Esophagus muscularis mucosa (tissue), 4 donors: ENCODE measurements at places on chromosomes 12 and 14. TPM values are rescaled to one million over a fixed set of nuclear protein-coding genes. Genes with fewer than 3 reads are reported as not detected.

- H3K27ac ChIP-seq, result peak overlapping the region; percentile 92
- H3K27me3 ChIP-seq, result no peaks in the 10 kb centered on the region
- no peaks in the 10 kb centered on the region for H3K36me3 ChIP-seq
- H3K4me1 ChIP-seq, result peaks cover 22% of the 10 kb centered on the region
- DNase-seq, result no peak
- H3K4me3 ChIP-seq, result peak overlapping the region; percentile 74
These were observed 5.9 kb downstream of the GPR84 start for GRCh38 chr12:54358191-54358944.

DNA sequence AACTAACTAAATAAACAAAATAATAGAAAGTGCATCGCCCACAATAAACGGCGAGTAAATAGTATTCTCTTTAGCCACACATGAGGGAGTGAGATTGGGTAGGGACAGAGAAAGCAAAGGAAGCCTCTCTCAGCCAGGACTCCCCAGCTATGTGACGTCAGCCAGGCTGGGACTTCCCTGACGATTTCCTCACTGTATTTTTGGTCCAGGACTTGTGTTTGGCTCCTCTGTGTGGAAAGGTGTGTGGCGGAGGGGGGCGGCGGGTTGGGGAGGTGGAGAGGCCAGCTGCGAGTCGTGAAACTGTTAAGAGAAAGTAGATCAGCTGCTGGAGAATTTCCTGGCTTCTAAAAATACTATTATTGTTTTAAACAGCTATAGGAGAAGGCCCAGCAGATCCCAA is 1124.6 kb downstream of the AACS start:
- no peak overlapping the region for H3K27ac ChIP-seq
- H3K27me3 ChIP-seq, result no peaks in the 10 kb centered on the region
- H3K4me3 ChIP-seq, result no peak overlapping the region
- no peak for DNase-seq

The RACGAP1 gene
- 11.1 TPM for total RNA-seq

The PRH1 gene
- total RNA-seq, result 17.0 TPM

GRCh38 chr14:31084385-31084784 is 58.2 kb upstream of the STRN3 start:
- no peaks in the 10 kb centered on the region for H3K4me1 ChIP-seq
- no peak for DNase-seq
- H3K27ac ChIP-seq, result peak overlapping the region; percentile 17
- H3K4me3 ChIP-seq, result no peak overlapping the region

- no peak overlapping the region for H3K4me3 ChIP-seq
- peaks cover 20% of the 10 kb centered on the region for H3K4me1 ChIP-seq
- H3K27me3 ChIP-seq, result no peaks in the 10 kb centered on the region
These were observed 183.4 kb downstream of the ESR2 start for GRCh38 chr14:64110802-64111201.

GRCh38 chr12:114355389-114356088 is 50.4 kb downstream of the TBX5 start:
- H3K27ac ChIP-seq, result no peak overlapping the region
- H3K4me3 ChIP-seq, result no peak overlapping the region
- H3K4me1 ChIP-seq, result no peaks in the 10 kb centered on the region

- H3K4me1 ChIP-seq, result peaks cover 43% of the 10 kb centered on the region
- H3K27ac ChIP-seq, result no peak overlapping the region
- H3K4me3 ChIP-seq, result no peak overlapping the region
- H3K27me3 ChIP-seq, result no peaks in the 10 kb centered on the region
- H3K36me3 ChIP-seq, result no peaks in the 10 kb centered on the region
- DNase-seq, result no peak
These were observed 7.0 kb downstream of the KRT80 start for GRCh38 chr12:52184813-52185212.

- DNase-seq, result no peak
- no peaks in the 10 kb centered on the region for H3K27me3 ChIP-seq
- no peaks in the 10 kb centered on the region for H3K36me3 ChIP-seq
- no peak overlapping the region for H3K4me3 ChIP-seq
These were observed 278.2 kb upstream of the SFSWAP start for GRCh38 chr12:131432532-131433260.

- DNase-seq, result no peak
- peaks cover 7% of the 10 kb centered on the region for H3K4me1 ChIP-seq
- H3K36me3 ChIP-seq, result no peaks in the 10 kb centered on the region
- no peak overlapping the region for H3K4me3 ChIP-seq
- no peaks in the 10 kb centered on the region for H3K27me3 ChIP-seq
These were observed 67.7 kb upstream of the DCN start for GRCh38 chr12:91250273-91250665.

DNA sequence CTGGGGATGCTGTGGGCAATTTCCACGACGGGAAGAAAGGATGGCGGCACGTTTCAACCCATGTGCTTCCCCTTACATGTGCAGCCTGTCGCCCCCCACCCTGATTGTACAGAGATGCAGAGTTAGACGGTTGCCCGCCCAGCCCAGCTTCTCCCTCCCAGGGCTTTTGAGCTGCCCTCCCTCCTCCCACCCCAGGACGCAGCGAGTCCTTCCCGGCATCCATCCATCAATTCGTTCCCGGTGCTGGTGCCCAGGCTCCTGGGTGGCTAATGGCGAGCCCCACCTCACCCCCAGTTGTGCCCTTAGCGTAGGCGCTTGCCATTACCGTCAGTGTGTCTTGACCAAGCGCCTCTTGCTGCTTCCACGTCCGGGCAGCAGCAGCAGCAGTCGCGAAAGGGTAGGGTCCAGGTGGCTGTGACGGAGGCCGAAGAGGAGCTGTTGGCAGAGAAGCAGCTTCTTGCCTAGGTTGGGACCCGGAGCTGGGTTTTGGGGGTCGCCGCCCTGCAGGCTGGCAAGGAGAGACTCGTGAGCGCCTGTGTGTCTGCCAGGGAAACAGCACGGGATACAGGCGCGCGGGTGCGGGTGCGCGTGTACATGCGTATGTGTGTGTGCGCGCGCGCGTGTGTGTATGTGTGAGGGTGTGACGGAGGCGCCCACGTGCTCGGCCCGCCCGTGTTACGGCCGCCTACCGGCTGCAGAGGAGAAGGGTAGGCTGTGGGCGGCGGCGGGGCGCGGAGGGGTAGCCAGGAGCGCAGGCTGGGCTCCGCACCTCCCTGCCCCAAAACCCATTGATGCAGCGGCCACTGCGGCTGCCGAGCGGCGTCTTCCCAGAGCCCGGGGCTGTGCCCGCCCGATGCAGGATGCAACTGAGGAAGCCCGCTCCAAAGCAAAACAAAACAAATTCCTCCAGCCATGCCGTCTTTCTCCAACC is at the start of gene SLC6A15:
Gene SLC6A15, minus strand, starts transcription at position 602 of the 931 bp plus-strand sequence. CDS start 20,679 bp downstream, outside the sequence.
- H3K27me3 ChIP-seq, result peaks cover 5% of the 10 kb centered on the region
- no peaks in the 10 kb centered on the region for H3K36me3 ChIP-seq
- peaks cover 21% of the 10 kb centered on the region for H3K4me1 ChIP-seq

GRCh38 chr12:50824914-50825313 is 17.8 kb upstream of the TMPRSS12 start:
- H3K36me3 ChIP-seq, result no peaks in the 10 kb centered on the region
- H3K4me3 ChIP-seq, result no peak overlapping the region
- no peaks in the 10 kb centered on the region for H3K27me3 ChIP-seq
- no peak for DNase-seq

DNA sequence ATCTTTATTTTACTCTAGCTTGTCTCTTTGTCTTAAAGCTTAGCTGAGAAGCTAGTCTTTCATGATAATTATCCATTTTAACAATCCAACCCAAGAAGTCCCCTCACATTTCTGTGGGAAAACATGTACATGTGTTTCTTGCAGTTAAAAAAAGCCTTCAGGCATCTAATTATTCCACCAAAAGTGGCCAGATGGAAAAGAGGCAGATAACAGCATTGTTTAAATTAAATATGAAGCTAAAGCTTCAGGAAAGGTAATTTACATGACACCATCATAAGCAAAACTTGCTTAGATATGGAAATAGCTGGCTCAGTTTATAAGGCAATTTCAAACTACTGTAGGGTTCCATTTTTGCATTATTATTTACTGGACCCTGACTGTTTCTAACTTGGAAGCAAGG is 175.4 kb downstream of the UNC79 start:
- H3K4me1 ChIP-seq, result no peaks in the 10 kb centered on the region
- DNase-seq, result no peak
- no peaks in the 10 kb centered on the region for H3K36me3 ChIP-seq
- H3K4me3 ChIP-seq, result no peak overlapping the region
- H3K27ac ChIP-seq, result no peak overlapping the region

DNA sequence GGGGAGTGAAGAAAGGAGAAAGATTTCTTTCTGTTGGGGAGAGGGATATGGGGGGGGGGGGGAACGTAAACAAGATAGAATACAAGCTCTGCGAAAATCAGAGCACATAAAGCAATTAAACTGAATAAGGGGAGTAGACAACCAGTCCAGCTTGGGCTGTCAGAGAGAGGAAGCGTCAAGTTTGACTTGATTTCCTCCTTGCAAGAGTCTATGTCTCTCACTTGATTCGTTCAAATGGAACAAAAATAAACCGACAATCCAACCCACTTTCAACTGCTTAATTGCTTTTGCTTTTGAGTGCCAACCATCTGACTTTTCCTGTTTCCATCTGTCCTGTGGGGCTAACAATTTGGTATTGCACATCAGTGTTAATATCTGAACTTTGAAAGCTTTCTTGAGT is 942 bp downstream of the SYT1 start:
- no peak overlapping the region for H3K4me3 ChIP-seq
- no peak for DNase-seq
- H3K36me3 ChIP-seq, result no peaks in the 10 kb centered on the region
- peaks cover 22% of the 10 kb centered on the region for H3K4me1 ChIP-seq

- H3K36me3 ChIP-seq, result no peaks in the 10 kb centered on the region
- H3K4me1 ChIP-seq, result no peaks in the 10 kb centered on the region
- H3K27me3 ChIP-seq, result no peaks in the 10 kb centered on the region
- no peak overlapping the region for H3K27ac ChIP-seq
- no peak for DNase-seq
These were observed 79.8 kb upstream of the C14orf132 start for GRCh38 chr14:95959317-95959716.

- peaks cover 48% of the 10 kb centered on the region for H3K36me3 ChIP-seq
- no peaks in the 10 kb centered on the region for H3K27me3 ChIP-seq
- DNase-seq, result no peak
- no peak overlapping the region for H3K27ac ChIP-seq
These were observed 69.5 kb upstream of the GNPNAT1 start for GRCh38 chr14:52860910-52861309.

DNA sequence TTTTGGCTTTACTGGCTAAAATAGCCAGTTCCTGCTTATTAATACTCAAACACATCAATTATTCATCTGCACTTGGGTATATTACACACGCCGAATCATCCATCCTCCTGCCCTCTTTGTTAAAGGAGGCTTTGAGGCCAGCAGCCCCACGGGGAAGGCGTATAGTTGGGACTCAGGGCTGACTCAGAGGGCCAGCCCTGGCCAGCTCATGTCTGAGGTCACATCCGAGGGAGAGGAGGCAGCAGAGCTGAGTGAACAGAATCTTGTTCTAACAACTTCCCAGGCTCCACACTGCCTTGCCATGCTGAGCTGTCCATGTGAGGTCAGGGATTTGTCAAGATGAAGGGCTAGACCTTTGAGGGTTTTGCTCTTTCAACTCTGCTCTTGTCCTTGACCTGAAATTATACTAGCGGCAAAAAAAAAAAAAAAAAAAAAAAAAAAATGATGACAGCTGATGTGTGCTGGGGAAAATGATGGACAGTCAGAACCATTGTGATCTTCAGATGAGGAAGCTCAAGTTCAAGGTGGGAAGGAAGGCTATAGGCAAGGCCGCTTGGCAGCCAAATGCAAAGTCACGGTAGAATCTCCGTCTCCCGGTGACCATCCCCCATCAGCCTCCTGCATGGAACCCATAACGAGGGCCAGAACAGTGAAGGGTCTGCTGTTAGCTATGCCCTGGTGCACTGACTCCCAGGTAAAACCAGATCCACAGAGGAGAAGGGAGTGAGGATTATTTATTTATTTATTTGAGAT is 12.5 kb upstream of the MARK3 start:
- no peak overlapping the region for H3K27ac ChIP-seq
- DNase-seq, result no peak
- no peaks in the 10 kb centered on the region for H3K4me1 ChIP-seq

DNA sequence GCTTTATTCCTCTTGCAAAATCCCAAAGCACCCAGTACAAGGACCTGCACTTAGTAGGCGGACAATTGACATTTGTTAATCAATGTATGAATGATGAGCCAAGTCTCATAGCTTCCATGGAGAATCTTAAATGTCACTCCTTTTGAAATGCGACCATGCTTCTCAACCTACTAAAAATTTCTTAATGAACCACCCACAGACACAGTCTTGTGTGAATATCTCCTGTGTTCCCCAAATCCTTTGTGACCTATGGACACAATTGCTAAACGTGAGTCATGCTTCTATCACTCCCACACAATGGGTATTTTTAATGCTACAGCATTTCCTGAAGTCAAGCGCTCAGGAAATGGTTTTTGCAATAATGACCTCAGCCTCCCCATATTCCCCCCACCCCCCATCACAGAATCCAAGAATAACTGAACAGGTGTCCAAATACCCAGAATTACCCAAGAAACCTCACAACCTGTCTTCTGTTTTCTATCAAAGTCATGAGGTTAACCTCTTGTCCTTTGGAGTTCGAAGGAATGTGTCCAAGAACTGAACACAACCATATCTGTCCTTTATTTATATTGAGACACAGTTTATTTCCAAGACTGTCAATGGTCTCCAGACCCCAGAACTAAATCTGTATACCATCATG is 163.6 kb upstream of the PLEKHG7 start:
- H3K36me3 ChIP-seq, result no peaks in the 10 kb centered on the region
- DNase-seq, result no peak
- peaks cover 28% of the 10 kb centered on the region for H3K4me1 ChIP-seq
- H3K4me3 ChIP-seq, result no peak overlapping the region
- H3K27ac ChIP-seq, result no peak overlapping the region

DNA sequence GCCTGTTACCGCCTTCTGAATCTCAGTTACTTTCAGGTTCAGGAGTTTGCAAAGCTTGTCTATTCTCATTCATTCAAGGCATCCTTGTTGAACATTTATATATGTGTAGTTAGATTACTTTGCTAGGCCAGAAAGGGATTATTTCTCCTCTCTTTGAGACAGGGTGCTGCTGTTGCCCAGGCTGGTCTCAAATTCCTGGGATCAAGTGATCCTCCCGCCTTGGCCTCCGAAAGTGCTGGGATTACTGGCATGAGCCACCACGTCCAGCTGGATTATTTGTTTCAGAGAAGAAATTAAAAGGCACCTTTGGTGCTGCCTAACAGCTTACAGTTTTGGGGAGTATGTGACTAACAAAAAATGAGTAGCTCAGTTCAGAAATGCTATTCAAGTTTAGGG is 772 bp downstream of the CHURC1 start:
- peak overlapping the region; percentile 96 for H3K27ac ChIP-seq
- no peaks in the 10 kb centered on the region for H3K36me3 ChIP-seq
- H3K4me3 ChIP-seq, result peak overlapping the region; percentile 91

DNA sequence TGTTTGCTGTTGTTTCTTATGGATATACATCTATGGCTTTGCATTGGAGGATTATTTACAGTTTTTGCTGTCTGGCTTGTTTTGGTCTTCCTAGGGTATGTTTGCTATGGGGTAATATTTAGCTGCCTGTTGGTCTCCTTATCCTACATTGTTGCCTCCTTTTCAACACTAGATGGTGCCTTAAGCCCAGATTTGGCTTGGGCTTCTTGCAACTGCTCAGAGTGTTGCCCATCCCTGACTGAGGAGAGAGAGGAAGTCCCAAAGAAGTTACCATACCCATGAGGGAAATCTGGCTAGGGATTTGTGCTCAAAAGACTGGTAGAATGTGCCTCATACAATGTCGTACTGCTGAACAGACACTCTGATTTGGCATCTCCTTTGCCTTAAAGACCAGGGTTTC is 94.6 kb upstream of the MUCL1 start:
- H3K4me3 ChIP-seq, result no peak overlapping the region
- H3K4me1 ChIP-seq, result no peaks in the 10 kb centered on the region
- H3K27me3 ChIP-seq, result no peaks in the 10 kb centered on the region
- DNase-seq, result no peak
- no peaks in the 10 kb centered on the region for H3K36me3 ChIP-seq

- no peak overlapping the region for H3K4me3 ChIP-seq
- H3K36me3 ChIP-seq, result no peaks in the 10 kb centered on the region
- peak; percentile 50 for DNase-seq
- no peaks in the 10 kb centered on the region for H3K4me1 ChIP-seq
- H3K27ac ChIP-seq, result no peak overlapping the region
These were observed 820.3 kb downstream of the TMEM121 start for GRCh38 chr14:106346534-106347290.
